Transverse colon (tissue), 4 donors: ENCODE measurements at places on chromosomes 11 and 22. TPM values are rescaled to one million over a fixed set of nuclear protein-coding genes. Genes with fewer than 3 reads are reported as not detected.

GRCh38 chr11:12026331-12027211 is 18.1 kb upstream of the DKK3 start:
- no peak for DNase-seq

DNA sequence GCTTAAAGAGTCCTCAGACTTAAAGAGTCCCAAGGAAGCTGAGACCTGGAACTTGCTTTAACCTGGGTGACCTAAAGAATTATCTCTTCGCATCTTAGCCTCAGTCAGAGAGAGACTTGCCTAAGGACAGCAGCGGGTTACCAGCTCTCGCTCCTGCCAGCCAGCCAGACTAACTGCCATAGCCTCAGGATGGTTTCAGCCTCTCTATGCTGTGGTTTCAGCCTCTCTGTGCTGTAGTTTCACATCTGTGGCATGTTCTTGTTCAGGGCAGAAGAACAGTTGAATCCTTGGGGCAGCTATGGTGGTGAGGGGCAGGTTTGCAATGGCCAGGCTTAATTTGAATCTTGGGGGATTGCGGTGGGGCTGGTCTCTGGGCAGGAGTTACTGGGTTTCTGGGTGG is 2.3 kb downstream of the FRMD8 start:
- DNase-seq, result no peak

- no peak for DNase-seq
Measured at GRCh38 chr11:45494738-45495137, 170.7 kb downstream of the CHST1 start.

- no peak for DNase-seq
Measured at GRCh38 chr22:33562501-33562900, 357.8 kb downstream of the LARGE1 start.

GRCh38 chr22:24076091-24076867 is 65.2 kb downstream of the CABIN1 start:
- no peak for DNase-seq

GRCh38 chr11:133946541-133947318 is 10.0 kb downstream of the IGSF9B start:
- no peak for DNase-seq

- no peak for DNase-seq
Measured at GRCh38 chr22:38135133-38135706, 24.7 kb upstream of the BAIAP2L2 start.

DNA sequence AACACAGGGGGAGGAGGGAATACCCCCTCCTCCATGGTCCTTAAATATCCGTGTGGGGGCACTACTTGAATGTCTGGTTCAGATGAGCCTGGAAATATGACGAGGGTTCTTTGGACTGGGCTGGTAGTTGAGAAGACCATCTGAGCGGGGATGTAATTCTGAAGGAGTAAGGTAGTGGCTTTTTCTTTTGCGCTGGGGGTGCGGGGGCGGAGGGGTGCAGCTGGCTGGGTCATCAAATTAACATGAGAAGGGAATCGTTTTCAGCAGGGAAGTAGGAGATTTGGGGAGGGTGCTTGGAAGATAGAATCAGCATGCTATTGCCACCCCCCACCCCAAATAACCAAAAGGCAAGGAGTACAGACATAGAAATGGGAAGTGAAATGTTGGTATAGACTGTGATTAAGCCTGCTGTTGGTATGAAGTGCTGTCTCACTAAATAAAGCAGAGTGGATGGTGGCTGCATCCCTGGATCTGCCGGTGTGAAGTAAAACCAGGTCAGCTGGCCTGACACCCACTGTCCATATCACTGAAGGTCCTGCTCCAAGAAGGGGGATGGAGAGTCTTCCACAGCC is 121.9 kb upstream of the HSD17B12 start:
- no peak for DNase-seq

DNA sequence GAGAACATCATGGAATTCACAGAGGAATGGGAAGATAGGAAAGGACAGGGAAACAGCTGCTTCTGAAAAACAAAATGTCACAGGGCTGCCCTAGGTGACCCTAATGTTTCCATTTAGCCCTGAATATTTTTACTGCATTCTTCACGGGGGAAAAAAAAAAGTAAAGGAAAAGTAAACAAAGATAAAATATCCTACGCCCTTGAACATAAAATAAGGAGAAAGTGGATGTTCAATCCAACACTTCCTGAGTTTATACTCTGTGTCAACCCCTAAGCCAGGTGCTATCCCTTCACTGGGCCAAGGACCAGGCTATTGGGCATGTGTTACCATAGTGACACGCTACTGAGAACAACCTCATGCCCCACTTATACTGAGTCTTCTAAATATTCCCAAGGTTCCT is 84.7 kb downstream of the FAM76B start:
- DNase-seq, result no peak

DNA sequence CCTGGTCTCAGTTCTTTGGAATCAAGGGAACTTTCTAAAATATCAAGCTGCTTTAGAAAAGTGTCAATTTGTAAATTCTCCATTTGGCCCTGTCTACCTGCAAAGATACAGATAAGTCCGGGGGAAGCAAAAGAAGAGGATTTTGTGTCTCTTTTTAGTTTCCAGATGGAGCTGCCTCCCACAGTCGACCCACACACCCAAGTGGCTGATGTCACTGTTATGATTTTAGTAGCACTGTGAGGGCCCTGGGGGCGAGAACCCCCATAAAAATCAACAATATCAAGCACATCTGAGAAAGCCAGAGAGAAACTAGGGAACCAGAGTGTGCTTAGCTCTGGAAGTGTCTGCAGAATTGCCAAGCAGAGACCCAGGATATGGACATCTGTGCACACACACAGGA is 212.7 kb downstream of the LARGE1 start:
- DNase-seq, result no peak

DNA sequence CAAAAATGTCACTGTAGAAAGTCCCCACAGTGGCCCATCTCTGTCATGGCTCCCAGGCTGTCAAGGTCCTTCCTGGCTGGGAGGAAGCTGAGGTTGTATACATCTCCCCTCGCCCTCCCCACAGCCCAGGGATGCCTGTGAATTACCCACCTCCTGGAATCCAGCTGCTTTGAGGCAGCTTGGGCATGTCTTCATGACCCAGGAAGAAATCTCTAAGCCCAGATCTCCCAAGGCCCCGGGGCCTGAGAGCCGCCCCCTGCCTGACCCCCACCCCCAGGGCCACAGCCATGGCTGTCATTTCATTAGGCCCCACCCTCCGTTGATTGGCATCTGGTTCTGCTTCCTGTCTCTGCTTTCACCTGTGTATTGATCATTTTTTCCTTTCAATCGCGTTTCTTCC is 207.5 kb downstream of the TBC1D22A start:
- DNase-seq, result no peak

DNA sequence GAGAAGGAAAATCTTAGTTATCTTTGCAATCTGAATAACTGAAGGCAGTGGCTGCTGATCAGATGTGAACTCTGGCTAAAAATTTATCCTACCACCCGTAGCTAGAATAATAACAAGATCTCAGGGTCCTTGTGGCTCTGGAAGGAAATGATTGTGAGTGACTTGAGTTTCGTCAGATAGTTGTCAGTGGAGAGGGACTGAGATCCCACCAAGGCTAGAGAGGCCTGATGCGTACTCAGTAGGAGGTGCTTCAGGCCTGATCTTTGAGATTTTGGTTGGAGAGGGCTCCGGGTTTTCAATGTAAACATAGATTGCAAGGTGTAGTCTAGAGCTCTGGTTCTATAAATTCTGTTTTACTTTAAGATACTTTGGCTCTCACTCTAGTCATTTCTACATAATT is 1.4 kb downstream of the MADD start:
- DNase-seq, result no peak

- DNase-seq, result no peak
Measured at GRCh38 chr22:38029901-38030300, 27.3 kb upstream of the PICK1 start.

DNA sequence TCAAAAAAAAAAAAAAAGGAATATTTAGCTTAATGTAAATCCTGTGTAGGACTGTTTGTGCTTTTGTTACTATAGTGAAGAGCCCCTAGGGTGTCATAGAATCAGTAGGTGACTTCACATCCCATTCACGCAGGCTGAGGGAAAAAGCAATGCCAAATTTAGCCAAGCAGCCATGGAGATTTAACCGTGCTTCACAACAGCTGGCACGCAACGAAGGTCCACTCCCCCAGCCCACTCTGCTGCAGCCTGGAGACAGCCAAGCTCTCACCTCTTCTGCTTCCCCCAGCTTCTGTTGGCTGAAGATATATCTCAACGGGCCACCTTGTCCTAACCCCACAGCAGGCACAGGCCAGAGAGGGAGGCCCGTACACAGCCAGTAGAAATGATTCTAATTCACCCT is 78.8 kb upstream of the BID start:
- no peak for DNase-seq

GRCh38 chr11:34537636-34538035 is 24.0 kb upstream of the ELF5 start:
- no peak for DNase-seq

- DNase-seq, result no peak
Measured at GRCh38 chr22:33553493-33553892, 366.8 kb downstream of the LARGE1 start.

- no peak for DNase-seq
Measured at GRCh38 chr11:46618837-46619236, 1.5 kb downstream of the ATG13 start.

DNA sequence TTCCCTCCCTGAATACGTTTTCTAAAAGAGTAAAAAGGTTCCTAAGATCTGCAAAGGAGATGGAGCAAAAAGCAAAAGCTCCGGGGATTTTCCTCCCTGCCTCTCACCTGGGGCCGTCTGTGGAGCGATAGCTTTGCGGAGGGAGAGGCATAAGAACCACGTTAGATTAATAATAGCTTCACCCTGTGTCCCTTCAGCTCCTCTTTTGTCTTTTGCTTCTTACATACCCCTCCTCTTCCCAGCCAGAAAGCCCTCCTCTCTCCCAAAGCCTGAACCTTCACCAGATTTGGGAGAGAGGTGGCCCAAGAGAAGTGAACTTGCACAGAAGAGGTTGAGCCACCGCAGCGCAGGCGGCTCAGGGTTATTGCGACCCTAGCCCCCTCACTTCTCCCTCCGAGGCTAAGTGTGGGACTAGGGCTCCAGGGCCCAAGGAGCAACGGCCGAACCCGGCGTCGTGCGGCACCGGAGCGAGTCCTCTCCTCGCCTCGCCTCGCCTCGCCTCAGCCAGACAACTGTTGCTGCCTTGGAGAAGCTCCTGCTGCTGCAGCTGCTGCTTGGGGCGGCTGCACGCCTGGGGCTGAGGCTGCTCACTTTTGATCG is 97.6 kb upstream of the HSD17B12 start:
- no peak for DNase-seq

- DNase-seq, result no peak
Measured at GRCh38 chr11:69169479-69169878, 13.7 kb downstream of the SMIM38 start.

DNA sequence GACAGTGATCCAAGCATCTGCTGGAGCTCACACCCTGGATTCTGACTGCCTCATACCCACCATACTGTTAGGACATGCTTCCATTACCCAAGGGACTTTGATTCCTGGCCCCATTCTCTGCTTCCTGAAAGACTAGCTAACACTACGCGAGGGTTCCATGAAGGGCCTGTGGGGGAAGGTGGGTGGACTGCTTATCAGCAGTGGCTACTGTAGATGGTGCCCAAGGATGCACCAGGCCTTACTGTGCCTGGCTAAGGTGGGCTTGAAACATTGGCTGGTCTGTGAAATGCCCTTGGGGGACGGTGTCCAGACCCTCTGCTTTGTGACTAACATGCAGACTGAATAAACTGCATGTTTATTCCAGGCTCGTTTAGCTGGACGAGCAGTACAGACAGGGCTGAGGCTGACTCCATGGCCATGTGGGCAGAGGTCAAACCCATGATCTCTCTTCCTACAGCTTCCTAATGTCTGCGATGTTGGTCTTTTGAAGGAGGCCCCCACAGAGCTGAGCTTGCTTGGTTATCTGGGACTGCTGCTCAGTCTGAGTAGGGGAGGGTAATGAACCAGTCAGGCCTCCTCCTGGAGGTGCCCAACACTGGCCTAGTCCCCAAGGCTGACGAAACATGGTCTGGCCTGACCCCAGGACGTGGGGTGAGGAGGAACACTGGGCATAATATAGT is 48.3 kb upstream of the PHOX2A start:
- no peak for DNase-seq

VSIG10L2 gene
- total RNA-seq, result not detected

TPH1 gene
- 1.1 TPM for total RNA-seq

GP1BB gene
- 0.41 TPM for total RNA-seq

AQP11 gene
- 10.2 TPM for total RNA-seq

OOSP2 gene
- total RNA-seq, result not detected

CTSD gene
- 766 TPM for total RNA-seq

APOA1 gene
- 169 TPM for total RNA-seq

RAB38 gene
- total RNA-seq, result 3.7 TPM

HEPN1 gene
- not detected for total RNA-seq

CEP126 gene
- 2.6 TPM for total RNA-seq

OR10A3 gene
- total RNA-seq, result not detected

KCNJ11 gene
- not detected for total RNA-seq

TUB gene
- total RNA-seq, result 2.7 TPM

DNAJB7 gene
- 0.55 TPM for total RNA-seq
